Activated CD8-positive, alpha-beta memory T cell treated with anti-CD3 and anti-CD28 coated beads, Interleukin-2, amount 10 ng/mL, durations not matched to agents 7 days and 5 days (primary cell): ENCODE measurements at places on chromosomes 11 and 22. TPM values are rescaled to one million over a fixed set of nuclear protein-coding genes. Genes with fewer than 3 reads are reported as not detected.

Gene MYO18B
- 3.6 TPM for total RNA-seq

Gene DDI1
- not detected for total RNA-seq

Gene UCP3
- 5.2 TPM for total RNA-seq

Gene CD3E
- total RNA-seq, result 535 TPM

Gene TRIM29
- not detected for total RNA-seq

Gene PRRG4
- 1.9 TPM for total RNA-seq

Gene GPR83
- total RNA-seq, result 0.05 TPM

Gene C11orf97
- not detected for total RNA-seq

Gene SOX10
- not detected for total RNA-seq

Gene VSIG2
- total RNA-seq, result not detected

DNA sequence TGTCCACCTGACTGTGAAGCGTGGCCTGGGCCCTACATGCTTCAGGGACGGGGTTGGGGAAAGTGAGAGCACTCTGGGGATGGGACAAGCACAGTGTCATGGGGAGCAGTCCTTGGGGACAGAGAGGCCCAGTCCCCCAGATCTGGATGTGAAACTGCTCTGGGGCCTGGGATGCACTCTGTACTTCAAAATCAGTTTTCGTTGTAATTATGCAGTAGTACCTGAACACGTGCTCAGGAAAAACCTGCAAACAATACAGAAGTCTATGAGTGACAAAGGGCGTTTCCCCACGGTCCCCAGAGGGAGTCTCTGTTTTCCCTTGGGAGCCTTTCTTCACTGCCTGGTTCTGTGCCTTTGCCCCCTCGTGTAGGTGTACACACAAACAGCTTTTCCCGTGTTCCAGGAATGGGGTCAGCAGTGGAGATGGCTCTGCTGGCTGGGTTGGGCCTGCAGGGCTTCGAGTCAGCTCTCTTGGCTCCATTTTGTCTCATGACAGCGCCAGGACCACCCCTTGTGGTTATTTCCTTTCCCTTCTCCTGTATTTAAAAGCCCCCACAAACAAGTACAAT is 5.2 kb upstream of the TNFRSF13C start:
- H3K27me3 ChIP-seq, result peaks cover 6% of the 10 kb centered on the region
- no peaks in the 10 kb centered on the region for H3K36me3 ChIP-seq
- H3K4me3 ChIP-seq, result no peak overlapping the region
- peaks cover 9% of the 10 kb centered on the region for H3K4me1 ChIP-seq
- no peak for DNase-seq

- H3K4me3 ChIP-seq, result no peak overlapping the region
- H3K36me3 ChIP-seq, result no peaks in the 10 kb centered on the region
- DNase-seq, result no peak
- H3K4me1 ChIP-seq, result peaks cover 3% of the 10 kb centered on the region
- peaks cover 6% of the 10 kb centered on the region for H3K27me3 ChIP-seq
- H3K27ac ChIP-seq, result no peak overlapping the region
Measured at GRCh38 chr11:72174302-72175070, 17.5 kb upstream of the FOLR1 start.

GRCh38 chr22:46770726-46771125 is 8.3 kb downstream of the TBC1D22A start:
- peak overlapping the region; percentile 8 for H3K4me3 ChIP-seq
- no peak for DNase-seq
- no peaks in the 10 kb centered on the region for H3K27me3 ChIP-seq

- no peaks in the 10 kb centered on the region for H3K27me3 ChIP-seq
- no peaks in the 10 kb centered on the region for H3K4me1 ChIP-seq
- no peaks in the 10 kb centered on the region for H3K36me3 ChIP-seq
- no peak overlapping the region for H3K4me3 ChIP-seq
- no peak overlapping the region for H3K27ac ChIP-seq
- DNase-seq, result no peak
Measured at GRCh38 chr22:23984430-23984829, 4.5 kb downstream of the GSTT2 start.

GRCh38 chr11:27837895-27838563 is 137.8 kb upstream of the BDNF start:
- DNase-seq, result no peak
- H3K27me3 ChIP-seq, result no peaks in the 10 kb centered on the region
- H3K4me1 ChIP-seq, result no peaks in the 10 kb centered on the region
- H3K36me3 ChIP-seq, result no peaks in the 10 kb centered on the region
- H3K27ac ChIP-seq, result no peak overlapping the region

- no peak for DNase-seq
- no peak overlapping the region for H3K4me3 ChIP-seq
- no peak overlapping the region for H3K27ac ChIP-seq
- H3K36me3 ChIP-seq, result no peaks in the 10 kb centered on the region
- H3K27me3 ChIP-seq, result peaks cover 14% of the 10 kb centered on the region
Measured at GRCh38 chr22:42418811-42419242, 13.4 kb downstream of the NFAM1 start.

DNA sequence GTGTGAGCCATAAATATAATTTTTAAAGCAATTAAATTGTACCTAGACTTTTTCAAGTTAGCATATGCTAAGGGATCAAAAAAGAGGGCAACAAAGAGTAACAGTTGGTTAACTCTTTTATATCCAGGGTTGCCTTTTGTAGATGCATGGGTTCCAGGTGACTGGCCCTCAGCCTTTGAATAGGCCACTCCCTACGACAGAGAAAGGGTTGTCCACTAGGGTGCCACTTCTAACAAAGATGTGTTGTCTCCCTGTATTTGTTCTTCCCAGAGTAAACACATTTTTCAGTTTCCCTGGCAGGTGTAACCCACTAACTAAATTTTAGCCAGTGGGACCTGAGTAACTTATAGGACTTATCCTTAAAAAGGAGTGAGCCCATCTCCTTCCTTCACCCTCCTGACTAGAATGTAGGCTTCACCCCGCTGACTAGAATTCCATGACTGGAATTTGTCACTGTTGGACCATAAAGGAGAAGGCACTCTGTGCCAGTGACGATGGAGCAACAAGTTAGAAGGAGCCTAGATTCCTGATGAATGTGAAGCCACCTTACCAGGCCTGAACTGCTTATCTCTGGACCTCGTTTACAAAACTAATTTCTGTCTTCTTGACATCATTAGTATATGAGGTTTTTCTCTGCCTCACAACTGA is 16.6 kb downstream of the TUG1 start:
- no peak overlapping the region for H3K27ac ChIP-seq
- DNase-seq, result no peak
- H3K4me1 ChIP-seq, result no peaks in the 10 kb centered on the region
- H3K27me3 ChIP-seq, result no peaks in the 10 kb centered on the region

- no peak for DNase-seq
- H3K27me3 ChIP-seq, result no peaks in the 10 kb centered on the region
- no peak overlapping the region for H3K27ac ChIP-seq
- peaks cover 12% of the 10 kb centered on the region for H3K36me3 ChIP-seq
- H3K4me3 ChIP-seq, result no peak overlapping the region
Measured at GRCh38 chr11:116910378-116910777, 73.0 kb upstream of the APOA1 start.

DNA sequence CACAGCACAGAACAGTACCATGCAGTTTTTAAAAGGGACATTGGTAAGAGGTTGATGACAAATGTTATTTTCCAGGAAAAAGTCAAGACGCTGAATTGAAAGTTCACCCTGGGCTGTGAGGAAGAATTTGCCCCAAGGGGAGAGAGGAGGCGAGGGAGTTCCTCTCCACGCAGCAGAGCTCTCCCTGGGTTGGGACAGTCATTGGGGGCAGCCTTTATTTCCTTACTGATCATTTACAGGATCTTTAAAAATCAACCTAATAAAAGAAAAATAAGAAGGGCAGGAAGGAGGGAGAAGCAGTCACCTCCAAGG is 49.9 kb upstream of the WNT7B start:
- H3K4me3 ChIP-seq, result no peak overlapping the region
- no peak overlapping the region for H3K27ac ChIP-seq
- no peak for DNase-seq
- peaks cover 2% of the 10 kb centered on the region for H3K4me1 ChIP-seq

DNA sequence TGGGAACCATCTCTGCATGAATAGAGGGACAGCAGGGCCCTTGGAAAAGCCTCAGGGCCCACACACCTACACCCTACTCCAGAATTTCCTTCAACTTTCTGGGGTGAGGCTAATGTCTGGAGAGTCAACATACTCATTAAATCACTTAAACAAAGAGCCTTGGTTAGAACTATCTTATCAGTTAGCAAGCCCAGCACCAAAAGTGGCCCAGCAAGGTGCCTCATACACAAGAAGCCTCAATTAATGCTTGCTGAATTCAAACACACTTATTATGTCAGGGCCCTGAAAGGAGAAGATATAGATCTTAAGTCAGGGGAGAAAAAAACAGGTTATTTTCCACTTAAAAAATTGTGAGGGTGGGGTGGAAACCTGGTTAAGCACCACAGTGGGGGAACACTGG is 61.4 kb downstream of the C11orf58 start:
- no peak overlapping the region for H3K4me3 ChIP-seq
- DNase-seq, result no peak
- H3K27ac ChIP-seq, result no peak overlapping the region
- peaks cover 5% of the 10 kb centered on the region for H3K4me1 ChIP-seq
- no peaks in the 10 kb centered on the region for H3K27me3 ChIP-seq

- H3K27me3 ChIP-seq, result no peaks in the 10 kb centered on the region
- H3K4me3 ChIP-seq, result no peak overlapping the region
- DNase-seq, result no peak
- peaks cover 4% of the 10 kb centered on the region for H3K36me3 ChIP-seq
- no peak overlapping the region for H3K27ac ChIP-seq
Measured at GRCh38 chr11:45936511-45937054, 14.1 kb downstream of the LARGE2 start.

DNA sequence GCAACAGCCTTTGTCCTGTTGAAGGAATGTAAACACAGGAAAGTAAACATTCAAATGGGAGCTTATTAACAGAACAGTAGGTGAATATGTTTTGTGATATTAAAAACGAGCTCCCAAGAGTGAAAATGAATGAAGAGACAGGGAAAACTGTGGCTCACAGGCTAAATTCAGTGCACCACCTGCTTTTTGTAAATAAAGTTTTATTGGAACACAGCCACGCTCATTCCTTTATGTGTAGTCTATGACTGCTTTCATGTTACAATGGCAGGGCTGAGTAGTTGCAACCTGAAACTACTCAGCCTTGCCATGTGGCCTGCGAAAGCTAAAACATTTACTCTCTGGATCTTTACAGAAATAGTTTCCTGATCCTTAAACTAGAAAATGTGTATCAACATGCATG is 136.9 kb downstream of the MYO18B start:
- DNase-seq, result no peak
- no peaks in the 10 kb centered on the region for H3K4me1 ChIP-seq
- no peaks in the 10 kb centered on the region for H3K36me3 ChIP-seq
- H3K4me3 ChIP-seq, result no peak overlapping the region
- peaks cover 7% of the 10 kb centered on the region for H3K27me3 ChIP-seq
- H3K27ac ChIP-seq, result no peak overlapping the region

DNA sequence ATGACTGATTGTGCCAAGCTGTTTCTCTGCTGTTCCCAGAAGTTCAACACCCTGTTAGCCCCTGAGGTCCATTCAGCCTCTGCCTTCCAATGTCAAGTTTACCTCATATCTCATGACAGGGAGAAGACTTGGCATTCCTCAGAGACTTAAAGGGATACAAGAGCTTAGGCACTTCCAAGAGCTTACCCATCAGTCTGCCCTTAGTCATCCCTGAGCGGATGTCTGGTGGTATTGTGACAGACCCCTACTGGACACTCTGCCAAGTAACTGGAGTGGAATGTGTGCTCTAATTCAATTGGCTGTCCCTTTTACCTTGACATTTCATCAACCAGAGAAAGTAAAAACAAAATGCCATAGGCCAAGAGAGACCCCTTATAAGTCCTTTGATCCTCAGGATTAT is 151.5 kb downstream of the AASDHPPT start:
- no peak overlapping the region for H3K27ac ChIP-seq
- H3K27me3 ChIP-seq, result no peaks in the 10 kb centered on the region
- no peak for DNase-seq

- H3K27ac ChIP-seq, result no peak overlapping the region
- no peaks in the 10 kb centered on the region for H3K36me3 ChIP-seq
- DNase-seq, result no peak
- no peak overlapping the region for H3K4me3 ChIP-seq
- no peaks in the 10 kb centered on the region for H3K27me3 ChIP-seq
Measured at GRCh38 chr11:92776676-92777075, 192.8 kb upstream of the MTNR1B start.

GRCh38 chr11:75112200-75112599 is 15.5 kb upstream of the OR2AT4 start:
- H3K27me3 ChIP-seq, result peaks cover 32% of the 10 kb centered on the region

GRCh38 chr11:95297680-95298452 is 66.9 kb upstream of the SESN3 start:
- no peaks in the 10 kb centered on the region for H3K36me3 ChIP-seq
- H3K27ac ChIP-seq, result no peak overlapping the region
- H3K4me3 ChIP-seq, result no peak overlapping the region
- DNase-seq, result no peak

DNA sequence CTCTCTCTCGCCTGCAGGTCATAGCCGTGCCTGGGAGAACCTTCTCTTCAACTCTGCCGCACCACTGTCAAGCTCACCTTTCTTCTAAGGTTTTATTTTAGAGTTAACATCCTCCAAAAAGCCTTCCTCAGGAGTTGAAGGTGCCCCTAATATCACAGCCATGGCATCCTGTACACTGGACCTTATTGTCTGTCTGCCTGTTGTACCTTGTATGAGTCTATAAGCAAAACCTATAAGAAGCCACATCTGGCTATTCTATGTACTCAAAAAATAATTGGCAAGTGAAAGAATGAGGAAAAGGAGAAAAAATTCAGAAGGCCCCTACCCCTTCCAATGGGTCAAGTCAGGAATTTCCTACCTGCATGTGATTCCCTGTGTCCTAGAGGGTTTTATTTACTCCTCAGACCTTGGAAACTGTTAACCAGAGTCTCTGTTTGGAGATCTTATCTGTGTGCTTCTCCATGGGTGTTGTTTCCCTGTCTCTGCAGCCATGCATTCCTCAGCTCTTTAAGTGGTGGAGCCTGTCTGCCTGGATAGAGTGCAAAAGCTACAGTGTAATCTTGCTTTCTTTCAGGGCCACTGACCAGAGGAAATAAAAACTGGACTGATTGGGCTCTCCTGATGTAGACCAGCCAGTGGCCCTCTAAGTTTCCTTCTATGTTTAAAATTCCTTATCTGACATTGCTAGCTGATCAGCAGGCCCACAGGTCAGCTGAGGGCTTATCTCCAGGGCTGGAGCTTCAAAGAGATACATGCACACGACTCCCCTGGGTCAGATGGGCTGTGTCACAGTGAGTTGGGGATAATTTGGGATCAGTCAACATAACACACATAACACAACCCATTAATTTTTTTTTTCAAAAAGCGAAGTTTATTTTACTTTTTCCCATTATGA is 37.6 kb upstream of the TMEM135 start:
- H3K4me1 ChIP-seq, result peaks cover 11% of the 10 kb centered on the region
- H3K4me3 ChIP-seq, result no peak overlapping the region
- no peaks in the 10 kb centered on the region for H3K36me3 ChIP-seq
- no peaks in the 10 kb centered on the region for H3K27me3 ChIP-seq
